Activated CD4-positive, CD25-positive, alpha-beta regulatory T cell (primary cell): ENCODE measurements at places on chromosomes 4 and X.

DNA sequence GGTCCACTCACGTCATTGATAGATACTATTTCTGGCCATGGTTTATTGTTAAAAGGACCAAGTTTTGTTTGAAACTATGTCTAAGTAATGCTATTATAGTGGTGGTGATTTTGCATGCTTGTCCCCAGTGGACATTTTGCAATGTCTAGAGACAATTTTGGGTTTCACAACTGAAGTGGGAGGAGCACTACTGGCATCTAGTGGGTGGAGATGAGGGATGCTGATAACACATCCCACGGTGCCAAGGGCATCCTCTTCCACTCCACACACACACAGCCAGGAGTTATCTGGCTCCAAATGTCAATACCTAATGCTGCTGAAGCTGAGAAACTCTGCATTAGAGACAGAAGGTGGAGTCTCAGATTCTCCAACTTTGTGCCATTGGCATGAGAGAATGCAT is 131.2 kb downstream of the FRMPD4 start:
- DNase-seq = no peak

- DNase-seq = no peak
These were observed 95.1 kb upstream of the GALNTL6 start for GRCh38 chr4:171718069-171718468.

- DNase-seq = no peak
These were observed 308.3 kb downstream of the HS3ST1 start for GRCh38 chr4:11120435-11120834.

GRCh38 chrX:72176981-72177380 is 4.6 kb upstream of the PIN4 start:
- DNase-seq = no peak

DNA sequence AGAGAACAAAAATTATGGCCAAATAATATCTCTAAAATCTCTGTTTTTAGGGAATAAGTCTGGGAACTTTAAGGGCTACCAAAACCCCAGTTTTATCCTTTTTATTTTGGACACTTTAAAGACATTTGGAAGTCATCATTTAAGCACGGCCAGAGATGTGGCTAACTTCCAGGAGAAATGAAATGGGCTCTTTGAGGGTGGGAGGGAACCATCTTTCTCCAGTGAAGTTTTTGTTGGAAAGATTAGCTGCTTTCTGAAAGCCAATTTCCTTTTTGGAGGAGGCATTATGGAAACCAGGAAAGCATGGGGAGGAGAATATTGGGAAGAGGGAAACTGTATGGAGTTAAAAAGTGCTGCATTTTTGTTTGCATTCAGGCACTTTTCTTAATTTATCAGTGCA is 4.8 kb downstream of the VSIG1 start:
- no peak for DNase-seq

GRCh38 chrX:44675362-44676024 is 132.8 kb upstream of the FUNDC1 start:
- DNase-seq = no peak

- DNase-seq = no peak
These were observed 88.1 kb upstream of the MAB21L2 start for GRCh38 chr4:150493851-150494250.

GRCh38 chr4:143346206-143346605 is 9.5 kb downstream of the GAB1 start:
- no peak for DNase-seq

- DNase-seq = no peak
These were observed 133.3 kb upstream of the MBNL3 start for GRCh38 chrX:132622130-132622529.

GRCh38 chrX:2733286-2733685 is 18.6 kb upstream of the XG start:
- DNase-seq = no peak

GRCh38 chr4:12110627-12111026 is 681.9 kb upstream of the HS3ST1 start:
- DNase-seq = no peak

DNA sequence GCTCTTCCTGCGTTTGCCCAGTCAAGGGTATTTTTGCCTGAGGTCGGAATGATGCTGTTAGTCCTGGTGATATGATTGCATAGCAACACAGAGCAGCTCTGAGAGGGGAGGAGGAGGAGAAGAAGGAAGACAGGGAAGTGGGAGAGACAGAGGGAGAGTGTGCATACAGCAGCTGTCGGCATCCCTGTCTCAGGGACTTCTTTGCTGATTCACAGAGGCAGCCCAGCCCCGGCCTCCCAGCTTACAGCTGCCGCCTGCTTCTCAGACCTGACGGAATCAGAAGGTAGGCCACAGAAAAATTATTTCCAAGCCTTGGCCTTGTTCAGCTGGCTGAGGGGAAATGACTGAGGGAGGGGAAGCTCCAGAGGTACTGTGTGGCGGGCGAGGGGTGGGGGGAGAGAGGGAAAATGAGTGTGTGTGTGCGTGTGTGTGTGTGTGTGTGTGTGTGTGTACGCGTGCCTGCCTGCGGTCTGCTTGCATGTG is 319 bp downstream of the DRP2 start:
- no peak for DNase-seq

DNA sequence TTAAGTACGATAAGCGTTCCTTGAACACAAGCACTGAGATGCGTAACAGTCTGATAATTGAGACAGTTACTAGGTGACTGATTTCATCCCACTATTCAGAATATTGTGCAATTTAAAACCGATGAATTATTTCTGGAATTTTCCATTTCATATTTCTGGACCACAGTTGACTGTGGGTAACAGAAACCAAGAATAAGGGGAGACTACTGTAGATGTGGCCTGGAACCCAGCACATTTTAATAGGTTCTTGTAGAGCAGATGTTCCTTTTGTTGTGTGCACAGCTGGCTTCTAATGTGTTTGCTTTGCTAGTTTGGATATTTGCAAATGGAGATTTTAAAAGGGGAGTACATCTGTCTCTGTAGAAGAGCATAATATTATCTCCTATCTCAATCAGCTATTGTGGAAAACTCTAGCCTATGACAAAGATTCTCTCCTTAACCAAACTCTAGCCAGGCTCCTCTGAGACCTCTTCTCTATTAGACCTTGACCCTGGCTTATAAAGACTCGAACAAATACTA is 16.4 kb downstream of the NAAA start:
- DNase-seq = no peak

DNA sequence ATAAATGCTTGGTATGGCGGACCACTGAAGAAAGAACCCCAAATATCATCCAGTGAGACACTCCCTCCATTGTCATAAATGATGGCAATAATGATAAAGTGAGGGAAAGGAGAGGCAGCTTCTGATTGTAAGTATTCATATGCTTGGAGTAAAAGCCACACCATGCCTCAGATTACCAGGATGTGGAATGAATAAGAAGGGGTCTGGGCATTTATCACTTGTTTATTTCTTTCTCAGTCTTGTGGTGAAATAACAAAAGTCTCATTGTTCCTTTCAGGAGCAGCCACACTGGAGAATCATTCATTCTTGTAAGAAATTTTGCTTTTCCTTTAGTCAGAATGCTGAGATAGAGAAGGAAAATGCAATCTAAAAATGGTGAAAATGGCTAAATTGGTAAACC is 21.7 kb downstream of the F8 start:
- DNase-seq = no peak

GRCh38 chrX:32448945-32449344 is 762.4 kb downstream of the DMD start:
- DNase-seq = no peak

DNA sequence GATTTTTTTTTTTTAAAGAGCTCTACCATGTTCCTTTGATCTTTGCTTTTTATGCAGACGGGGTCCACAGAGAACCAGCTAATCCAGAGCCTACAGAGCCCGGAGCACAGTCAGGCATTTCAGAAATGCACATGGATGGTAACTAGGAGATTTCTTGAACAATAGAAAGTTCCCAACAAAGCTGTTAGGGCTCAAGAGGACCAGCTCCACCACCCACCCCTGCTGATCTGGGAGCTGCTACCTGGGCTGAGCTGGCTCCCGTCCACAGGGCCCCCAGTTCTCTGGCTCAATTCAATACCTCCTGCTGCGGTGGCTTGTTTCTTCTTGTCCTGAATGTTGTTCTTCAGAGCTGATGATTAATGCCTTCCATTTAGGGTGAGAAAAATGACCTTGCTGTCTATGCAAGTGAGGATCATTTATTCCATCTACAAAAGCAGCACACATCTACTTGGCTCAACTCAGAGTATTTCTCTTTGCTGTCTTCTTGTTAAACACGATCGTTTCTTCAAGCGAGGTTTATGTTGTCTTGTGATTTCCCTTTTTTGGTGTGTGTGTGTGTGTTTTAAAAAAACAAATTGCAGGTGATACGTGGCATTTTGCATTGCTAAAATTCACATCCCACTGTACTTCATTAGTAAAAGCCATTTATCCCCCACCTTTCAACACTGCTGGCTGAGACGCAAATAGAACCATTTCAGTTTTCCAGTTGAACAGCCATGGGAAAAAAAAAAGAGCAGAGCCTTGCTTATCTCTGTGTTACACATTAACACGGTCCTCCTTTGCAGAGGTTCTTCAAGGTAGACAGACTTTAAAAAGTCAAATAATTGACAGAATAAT is 31.3 kb downstream of the IGFBP7 start:
- no peak for DNase-seq

DNA sequence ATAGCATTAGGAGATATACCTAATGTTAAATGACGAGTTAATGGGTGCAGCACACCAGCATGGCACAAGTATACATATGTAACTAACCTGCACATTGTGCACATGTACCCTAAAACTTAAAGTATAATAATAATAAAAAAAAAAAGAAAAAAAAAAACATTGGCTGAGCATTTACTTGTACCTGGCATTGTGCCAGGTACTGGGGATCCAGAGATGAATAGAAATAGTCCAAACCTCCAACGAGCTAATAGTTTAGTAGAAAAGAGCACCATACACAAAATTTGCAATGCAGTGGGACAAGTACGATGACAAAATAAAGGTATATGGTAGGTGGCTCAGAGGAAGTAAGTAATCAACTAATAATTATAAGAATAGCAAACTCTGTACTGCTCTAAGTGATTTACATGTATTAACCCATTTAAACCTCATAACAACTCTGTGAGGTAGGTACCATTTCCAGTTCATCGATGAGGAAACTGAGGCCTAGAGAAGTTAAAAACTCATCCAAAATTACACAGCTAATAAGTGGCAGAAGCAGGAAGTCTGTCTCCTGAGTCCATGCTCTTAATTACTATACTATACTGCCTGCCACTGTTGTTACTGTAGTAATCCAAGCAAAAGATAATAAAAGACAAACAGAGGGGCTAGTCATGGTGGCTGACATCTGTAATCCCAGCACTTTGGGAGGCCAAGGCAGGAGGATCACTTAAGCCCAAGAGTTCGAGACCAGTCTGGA is 319.3 kb downstream of the OPHN1 start:
- DNase-seq = no peak

DNA sequence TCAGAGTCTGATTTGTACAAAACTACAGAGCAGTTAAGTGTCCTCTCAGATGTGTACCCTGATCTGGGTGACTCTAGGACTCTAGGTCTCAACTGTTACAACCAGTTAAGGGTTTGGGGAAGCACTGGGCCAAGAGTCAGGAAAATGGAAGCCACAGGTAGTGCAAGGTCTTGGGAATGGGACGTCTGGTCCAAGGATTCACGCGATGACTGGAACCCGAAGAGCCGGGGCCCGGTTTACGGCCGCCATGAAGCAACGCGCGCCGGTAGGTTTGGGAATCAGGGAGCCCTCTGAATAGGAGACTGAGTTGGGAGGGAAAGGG is 321 bp upstream of the HPRT1 start:
- no peak for DNase-seq

GRCh38 chr4:154927126-154927680 is 146.1 kb downstream of the RBM46 start:
- no peak for DNase-seq

DNA sequence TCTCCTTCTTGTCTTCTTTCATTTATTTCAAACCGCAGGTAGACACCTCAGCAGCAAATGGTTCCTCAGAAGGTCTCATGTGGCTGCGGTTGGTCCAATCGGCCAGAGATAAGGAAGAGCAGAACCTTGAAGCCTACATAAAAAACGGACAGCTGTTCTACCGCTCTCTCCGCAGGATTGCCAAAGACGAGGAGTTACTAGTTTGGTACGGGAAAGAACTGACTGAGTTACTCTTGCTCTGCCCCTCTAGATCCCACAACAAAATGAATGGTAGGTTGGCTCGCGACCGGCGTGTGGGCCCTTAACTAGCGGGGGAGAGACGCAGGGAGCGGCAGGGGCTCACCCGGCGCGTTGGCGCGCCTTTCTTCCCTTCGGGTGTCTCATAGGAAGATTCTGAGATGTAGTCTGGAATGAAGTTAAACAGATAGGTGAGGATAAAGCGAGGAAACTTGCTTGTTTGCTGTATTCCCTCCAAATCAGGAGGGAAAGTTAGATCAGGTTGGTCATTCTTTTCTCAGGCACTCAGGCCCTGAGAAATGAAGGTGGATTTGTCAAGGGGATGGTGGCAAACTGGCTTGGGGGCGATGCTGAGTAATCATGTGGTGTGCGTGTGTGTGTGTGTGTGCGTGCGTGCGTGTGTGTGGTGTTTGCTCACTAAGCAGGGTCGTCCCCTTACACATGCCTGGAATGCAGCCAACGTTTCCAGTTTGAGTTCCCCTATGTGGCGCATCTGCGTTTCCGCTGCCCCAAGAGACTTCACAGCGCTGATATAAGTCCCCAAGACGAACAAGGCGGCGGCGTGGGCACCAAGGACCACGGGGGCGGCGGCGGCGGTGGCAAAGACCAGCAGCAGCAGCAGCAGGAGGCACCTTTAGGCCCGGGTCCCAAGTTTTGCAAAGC is 4.2 kb downstream of the PRDM8 start:
- DNase-seq = peak; percentile 59

GRCh38 chr4:1490011-1490653 is 83.9 kb upstream of the NKX1-1 start:
- DNase-seq = no peak

- no peak for DNase-seq
These were observed 87.1 kb downstream of the HDX start for GRCh38 chrX:84415140-84415539.

DNA sequence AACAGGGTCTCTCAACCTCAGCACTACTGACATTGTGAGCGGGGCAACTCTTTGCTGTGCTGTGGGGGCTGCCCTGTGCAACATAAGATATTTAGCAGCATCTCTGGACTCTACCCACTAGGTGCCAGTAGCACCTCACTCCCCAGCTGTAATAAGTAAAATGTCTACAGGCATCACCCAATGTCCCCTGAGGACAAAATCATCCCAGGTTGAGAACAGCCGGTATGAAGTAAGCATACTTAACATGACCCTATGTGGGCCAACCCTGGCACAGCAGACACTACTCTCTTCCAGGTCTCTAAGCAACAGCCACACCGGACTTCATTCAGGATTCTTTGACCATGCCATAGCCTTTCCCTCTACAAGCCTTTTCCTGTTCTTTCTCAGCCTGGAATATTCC is 10.5 kb upstream of the MGST2 start:
- no peak for DNase-seq

GRCh38 chrX:150227321-150227860 is 135.7 kb upstream of the MAMLD1 start:
- DNase-seq = no peak

GRCh38 chr4:171714791-171715454 is 98.3 kb upstream of the GALNTL6 start:
- no peak for DNase-seq

- DNase-seq = no peak
These were observed 523 bp upstream of the BTK start for GRCh38 chrX:101386542-101386885.
